Effector memory CD8-positive, alpha-beta T cell (primary cell): ENCODE measurements at places on chromosomes 1 and 21.

GRCh38 chr21:42221581-42222345 is 2.8 kb downstream of the ABCG1 start:
- no peak for DNase-seq

DNA sequence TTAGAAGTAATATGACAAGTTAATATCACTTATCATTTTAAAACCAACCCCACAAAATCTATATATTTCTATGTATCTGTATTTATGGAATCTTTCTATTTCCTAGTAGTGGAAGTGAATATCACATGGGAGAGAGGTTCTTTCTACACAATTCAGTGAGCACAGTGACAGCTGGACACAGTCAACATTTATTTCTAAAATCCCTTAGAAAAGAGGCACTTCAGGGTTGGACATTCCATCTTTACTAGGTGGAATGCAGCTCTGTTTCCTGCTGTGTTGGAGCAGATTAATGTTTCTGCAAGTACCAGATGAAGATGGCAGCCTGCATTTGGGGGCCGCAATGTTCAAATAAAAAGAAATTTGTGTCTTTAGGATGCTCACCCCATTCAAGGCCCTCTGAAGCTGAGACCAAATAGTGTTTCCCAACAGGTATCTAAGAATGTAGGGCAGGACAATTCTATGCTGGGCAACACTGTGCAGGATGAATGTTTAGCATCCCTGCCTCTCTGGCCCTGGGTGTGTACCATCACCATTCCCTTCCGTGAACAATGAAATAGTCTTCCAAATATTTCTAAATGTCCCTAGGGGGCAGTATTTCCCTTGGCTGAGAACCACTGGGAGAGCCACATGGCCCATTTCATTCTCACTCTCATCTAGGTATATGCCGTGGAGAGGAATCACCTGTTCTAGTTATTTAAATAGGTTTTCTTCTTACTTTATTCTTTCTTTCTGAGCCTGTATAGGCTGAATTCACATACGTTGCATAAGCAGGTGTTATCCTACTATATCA is 394.8 kb downstream of the PRDM2 start:
- DNase-seq: no peak

DNA sequence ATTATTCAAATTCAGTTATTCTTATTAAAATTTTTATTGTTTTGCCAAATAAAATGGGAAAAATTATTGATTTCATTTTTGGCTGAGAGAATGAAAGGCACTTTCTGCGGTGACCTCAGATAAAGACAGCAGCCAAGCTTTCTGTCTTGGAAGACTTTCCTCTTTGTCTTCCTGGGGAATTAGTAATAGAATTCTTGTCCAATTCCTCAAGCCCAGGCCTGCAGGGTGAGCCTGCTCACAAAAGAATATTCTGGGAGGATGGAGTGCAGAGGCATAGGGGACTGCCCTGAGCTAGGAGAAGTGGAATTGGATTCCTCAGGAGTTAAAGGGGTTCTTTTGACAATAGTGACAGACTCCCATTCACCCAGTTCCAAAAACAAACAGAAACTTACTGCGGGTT is 614.5 kb upstream of the ADGRL2 start:
- DNase-seq: no peak

GRCh38 chr1:30323841-30324240 is 399.5 kb downstream of the MATN1 start:
- DNase-seq: no peak

DNA sequence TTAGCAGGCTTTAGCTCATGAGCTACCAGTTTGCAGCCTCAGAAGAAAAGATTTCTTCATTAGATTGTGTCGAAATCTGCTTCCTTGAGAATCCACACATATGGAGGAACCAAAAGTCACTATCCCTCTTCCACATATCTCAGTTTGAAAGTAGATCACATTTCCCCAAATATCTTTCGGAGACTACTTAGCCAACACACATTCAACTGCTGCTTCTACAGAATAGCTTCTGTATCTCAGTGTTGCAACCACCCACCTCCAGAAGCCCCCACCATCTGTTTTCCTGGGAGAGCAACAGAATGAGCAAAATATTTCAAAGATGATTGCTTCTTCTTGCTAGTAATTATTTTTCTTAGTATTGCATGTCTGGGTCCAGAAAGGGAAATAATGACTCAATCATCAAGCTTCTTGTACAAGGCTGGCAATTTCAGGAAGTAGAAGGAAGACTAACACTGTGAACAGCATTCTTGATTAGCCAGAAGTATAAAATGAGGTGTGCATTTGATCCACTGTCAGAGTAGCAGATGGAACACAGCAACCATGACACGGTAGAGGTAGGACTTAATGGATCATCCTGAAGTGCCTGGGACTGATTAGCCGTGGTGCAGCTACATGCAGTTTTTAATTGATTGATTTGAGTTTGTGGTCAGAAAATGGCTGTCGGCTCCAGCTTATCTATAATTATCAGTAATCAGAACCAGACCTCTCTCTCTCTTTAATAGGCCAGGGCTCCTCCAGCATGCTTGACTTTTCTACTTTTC is 24.9 kb downstream of the ZC3H11B start:
- DNase-seq: no peak

- no peak for DNase-seq
Measured at GRCh38 chr21:36851121-36851520, 115.3 kb downstream of the HLCS start.

- no peak for DNase-seq
Measured at GRCh38 chr1:245611251-245611650, 456.5 kb downstream of the KIF26B start.

DNA sequence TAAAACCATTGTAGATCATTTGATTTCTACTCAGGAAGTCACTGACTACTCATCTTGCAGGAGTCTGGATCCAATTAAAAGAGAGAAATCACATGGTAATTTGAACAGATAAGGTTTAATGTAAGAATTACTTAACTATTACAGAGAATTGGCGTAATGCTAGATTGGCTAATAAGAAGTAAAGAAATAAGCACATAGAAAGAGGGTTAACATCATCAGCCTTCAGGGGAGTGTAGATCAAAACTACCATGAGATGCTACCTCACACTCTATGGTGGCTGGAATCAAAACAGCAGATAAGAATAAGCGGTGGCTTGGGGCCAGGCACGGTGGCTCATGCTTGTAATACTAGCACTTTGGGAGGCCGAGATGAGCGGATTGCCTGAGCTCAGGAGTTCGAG is 11.7 kb downstream of the ST3GAL3 start:
- DNase-seq: no peak

DNA sequence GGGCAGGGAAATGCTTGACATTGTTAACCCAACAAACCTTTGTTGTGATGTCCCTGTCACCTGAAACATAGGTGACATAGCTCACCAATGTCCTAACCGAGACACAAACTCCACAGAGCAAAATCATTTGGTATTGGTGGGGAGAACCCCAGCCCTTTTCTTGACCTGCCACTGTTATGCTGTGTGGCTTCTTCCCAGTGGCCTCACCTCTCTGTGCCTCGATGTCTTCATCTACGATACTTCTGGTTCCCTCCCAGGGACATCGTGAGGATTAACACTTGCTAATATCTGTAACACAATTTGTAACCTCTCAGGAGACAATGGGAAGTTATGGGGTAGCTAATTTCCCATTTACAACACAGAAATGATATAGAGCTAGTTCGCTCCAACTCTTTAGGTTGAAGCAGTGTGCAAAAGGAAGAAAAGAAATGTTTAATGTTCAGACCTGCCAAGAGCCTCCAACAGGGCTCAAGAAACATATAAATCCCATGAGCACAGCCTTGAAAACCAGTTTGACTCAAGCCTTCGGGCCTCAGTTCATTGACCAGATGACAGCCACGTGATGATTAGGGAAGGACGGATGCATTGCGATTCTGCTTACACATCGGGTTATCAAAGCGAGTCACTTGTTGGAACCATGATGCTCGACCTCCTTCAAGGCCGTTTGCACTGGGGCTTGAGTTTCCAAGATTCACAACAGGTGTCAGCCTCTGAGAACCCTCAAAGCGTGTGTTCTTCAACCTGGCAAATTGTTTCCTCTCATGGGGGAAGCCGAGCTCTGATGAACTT is 37.8 kb upstream of the TMEM51 start:
- no peak for DNase-seq

DNA sequence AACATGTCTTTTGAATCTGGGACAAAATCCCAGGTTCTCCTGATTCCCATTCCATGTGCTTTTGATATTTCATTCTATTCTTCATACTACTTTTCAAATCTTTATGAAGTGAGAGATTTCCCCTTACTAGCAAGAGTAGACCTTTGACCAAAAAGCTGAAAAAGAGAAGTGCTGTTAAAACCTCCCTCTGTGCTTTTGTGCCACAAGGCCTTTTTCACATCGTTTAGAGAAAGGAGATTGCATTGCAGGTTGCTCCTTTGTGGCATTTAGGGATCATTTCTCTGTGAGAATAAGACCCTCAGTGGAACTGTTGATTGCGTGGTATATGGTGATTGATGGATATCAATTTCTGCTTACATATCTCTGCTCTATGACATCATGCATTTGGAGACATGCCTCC is 148.8 kb downstream of the TGFB2 start:
- DNase-seq: no peak

DNA sequence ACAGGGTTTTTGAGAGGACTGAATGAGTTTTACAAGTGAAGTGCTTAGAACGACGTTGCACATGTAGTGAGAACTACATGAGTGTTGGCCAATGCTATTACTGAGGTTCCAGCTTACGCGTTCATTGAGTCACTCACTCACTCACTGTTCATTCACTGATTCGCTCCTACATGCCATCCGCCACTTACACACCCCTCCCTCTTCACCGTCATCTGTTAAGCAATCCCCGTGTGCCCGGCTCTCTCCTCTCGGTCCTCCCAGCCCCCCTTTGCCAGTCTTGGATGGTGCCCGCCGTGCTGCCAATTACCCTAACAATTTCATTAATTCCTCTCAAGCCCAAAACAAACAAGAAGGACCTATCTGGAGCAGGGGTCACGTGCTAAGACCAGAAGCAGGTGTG is 27.3 kb upstream of the EPHA2 start:
- no peak for DNase-seq

- no peak for DNase-seq
Measured at GRCh38 chr1:183885142-183885735, 80.3 kb downstream of the RGL1 start.
